ENCODE measurements at places on chromosomes 2 and 18. TPM values are rescaled to one million over a fixed set of nuclear protein-coding genes. Genes with fewer than 3 reads are reported as not detected.

DNA sequence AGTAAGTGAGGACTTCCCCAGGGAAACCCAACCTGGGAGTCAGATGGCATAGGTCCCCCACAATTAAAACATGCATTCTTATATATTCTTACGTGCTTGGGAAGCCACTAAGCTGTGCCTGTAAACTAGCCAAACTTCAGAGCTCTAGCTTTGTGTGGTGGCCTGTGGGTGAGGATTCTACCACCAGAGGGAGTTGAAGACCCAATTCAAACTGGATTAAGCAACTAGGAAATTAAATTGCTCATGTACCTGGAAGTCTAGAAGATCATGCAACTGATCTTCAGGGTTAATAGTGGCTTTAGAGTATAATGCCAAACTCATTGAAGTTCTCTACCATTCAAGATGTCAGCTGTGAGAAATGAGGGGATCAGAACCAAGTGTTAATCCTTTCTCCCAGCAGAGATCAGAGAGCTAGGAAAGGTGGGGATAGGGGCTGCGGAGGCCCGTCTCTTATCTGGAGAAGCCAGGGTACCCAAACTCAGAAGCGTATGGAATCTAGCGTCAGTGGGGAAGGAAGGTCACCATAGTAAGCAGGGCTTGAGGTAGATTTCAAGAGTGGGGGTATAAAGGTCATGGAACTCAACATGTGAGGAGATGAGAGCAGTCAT, 53.2 kb upstream of the CCDC85A start:
- no peaks in the 10 kb centered on the region for H3K4me1 ChIP-seq
- no peak for DNase-seq
- no peak overlapping the region for H3K27ac ChIP-seq
- no peaks in the 10 kb centered on the region for H3K36me3 ChIP-seq

GRCh38 chr18:32958746-32959145, 185.9 kb upstream of the KLHL14 start:
- no peak for DNase-seq
- H3K4me3 ChIP-seq, result no peak overlapping the region
- no peaks in the 10 kb centered on the region for H3K27me3 ChIP-seq
- H3K27ac ChIP-seq, result no peak overlapping the region

- no peaks in the 10 kb centered on the region for H3K36me3 ChIP-seq
- no peak for DNase-seq
- H3K27me3 ChIP-seq, result no peaks in the 10 kb centered on the region
- peaks cover 15% of the 10 kb centered on the region for H3K4me1 ChIP-seq
- no peak overlapping the region for H3K27ac ChIP-seq
- no peak overlapping the region for H3K4me3 ChIP-seq
Observed at GRCh38 chr2:11862049-11862448, 115.6 kb downstream of the LPIN1 start.

- H3K4me1 ChIP-seq, result peaks cover 58% of the 10 kb centered on the region
- H3K27ac ChIP-seq, result no peak overlapping the region
- H3K36me3 ChIP-seq, result no peaks in the 10 kb centered on the region
- no peak overlapping the region for H3K4me3 ChIP-seq
Observed at GRCh38 chr2:54438271-54438670, 17.9 kb upstream of the SPTBN1 start.

DNA sequence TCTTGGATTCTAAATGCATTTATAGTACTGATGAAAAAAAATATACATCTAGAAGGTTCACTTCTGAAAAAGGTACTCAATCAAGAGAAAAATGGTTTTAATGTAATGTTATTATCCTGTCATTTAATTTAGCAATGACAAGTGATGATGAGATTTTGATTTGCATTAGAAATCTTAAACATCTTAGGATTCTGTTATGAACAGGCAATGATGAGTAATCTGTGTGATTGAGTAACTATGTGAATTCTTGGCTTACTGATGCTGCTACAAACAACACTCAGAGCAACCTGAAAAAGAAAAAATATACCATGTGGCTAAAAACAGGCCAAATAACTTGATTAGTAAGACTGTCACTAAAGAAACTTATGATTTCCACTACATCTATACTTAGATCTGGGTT, 30.1 kb downstream of the RBKS start:
- no peak overlapping the region for H3K4me3 ChIP-seq
- no peaks in the 10 kb centered on the region for H3K36me3 ChIP-seq
- no peak overlapping the region for H3K27ac ChIP-seq
- no peaks in the 10 kb centered on the region for H3K4me1 ChIP-seq
- no peaks in the 10 kb centered on the region for H3K27me3 ChIP-seq
- DNase-seq, result no peak

DNA sequence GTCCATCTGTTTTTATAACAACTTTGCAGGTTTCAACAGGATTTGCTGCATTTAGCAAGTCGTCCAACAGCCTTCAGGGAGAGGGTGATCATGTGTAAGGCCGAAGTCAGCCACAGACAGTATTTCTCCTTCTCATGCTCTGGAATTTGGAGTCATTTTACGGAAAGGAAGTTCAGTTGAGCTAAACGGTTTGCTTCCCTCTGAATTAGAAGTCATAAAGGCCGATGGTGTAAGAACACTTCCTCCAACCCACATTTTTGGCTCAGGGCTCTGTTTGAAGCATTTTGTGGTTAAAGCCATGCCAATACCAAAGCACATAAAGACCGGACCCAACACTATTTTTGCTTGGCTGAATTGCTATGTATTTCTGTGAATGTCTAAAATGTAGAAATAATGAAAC, 129.5 kb downstream of the TMEM182 start:
- no peak overlapping the region for H3K4me3 ChIP-seq
- no peaks in the 10 kb centered on the region for H3K4me1 ChIP-seq
- H3K27ac ChIP-seq, result no peak overlapping the region
- no peaks in the 10 kb centered on the region for H3K27me3 ChIP-seq

DNA sequence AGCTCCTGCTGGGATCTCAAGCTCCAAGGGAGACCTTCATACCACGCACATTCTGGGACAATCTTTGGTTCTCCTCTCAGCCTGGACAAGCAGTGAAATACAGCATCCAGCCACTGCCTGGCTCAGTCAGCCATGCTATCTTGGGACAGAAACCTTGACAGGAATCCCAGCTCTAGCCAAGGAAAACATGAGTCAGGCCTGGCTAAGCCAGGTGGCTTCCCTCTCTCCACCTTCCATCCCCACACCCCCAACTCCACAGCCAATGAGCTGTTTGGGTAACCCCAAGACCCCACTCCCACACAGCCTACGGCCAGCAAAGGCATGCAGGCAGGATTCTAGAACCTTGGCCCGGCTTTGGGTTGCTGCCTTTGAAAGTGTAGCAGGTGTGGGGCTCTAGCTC, 64.9 kb downstream of the MCFD2 start:
- peaks cover 75% of the 10 kb centered on the region for H3K4me1 ChIP-seq
- no peak for DNase-seq
- H3K4me3 ChIP-seq, result no peak overlapping the region

GRCh38 chr2:45884126-45884525, 232.7 kb downstream of the PRKCE start:
- H3K4me1 ChIP-seq, result peaks cover 73% of the 10 kb centered on the region
- no peaks in the 10 kb centered on the region for H3K36me3 ChIP-seq
- no peaks in the 10 kb centered on the region for H3K27me3 ChIP-seq
- no peak for DNase-seq
- H3K27ac ChIP-seq, result peak overlapping the region; percentile 77
- H3K4me3 ChIP-seq, result no peak overlapping the region

- no peaks in the 10 kb centered on the region for H3K27me3 ChIP-seq
- no peak for DNase-seq
- H3K27ac ChIP-seq, result no peak overlapping the region
- H3K36me3 ChIP-seq, result no peaks in the 10 kb centered on the region
- no peak overlapping the region for H3K4me3 ChIP-seq
- no peaks in the 10 kb centered on the region for H3K4me1 ChIP-seq
Observed at GRCh38 chr2:72527424-72527823, 298.4 kb downstream of the EXOC6B start.

DNA sequence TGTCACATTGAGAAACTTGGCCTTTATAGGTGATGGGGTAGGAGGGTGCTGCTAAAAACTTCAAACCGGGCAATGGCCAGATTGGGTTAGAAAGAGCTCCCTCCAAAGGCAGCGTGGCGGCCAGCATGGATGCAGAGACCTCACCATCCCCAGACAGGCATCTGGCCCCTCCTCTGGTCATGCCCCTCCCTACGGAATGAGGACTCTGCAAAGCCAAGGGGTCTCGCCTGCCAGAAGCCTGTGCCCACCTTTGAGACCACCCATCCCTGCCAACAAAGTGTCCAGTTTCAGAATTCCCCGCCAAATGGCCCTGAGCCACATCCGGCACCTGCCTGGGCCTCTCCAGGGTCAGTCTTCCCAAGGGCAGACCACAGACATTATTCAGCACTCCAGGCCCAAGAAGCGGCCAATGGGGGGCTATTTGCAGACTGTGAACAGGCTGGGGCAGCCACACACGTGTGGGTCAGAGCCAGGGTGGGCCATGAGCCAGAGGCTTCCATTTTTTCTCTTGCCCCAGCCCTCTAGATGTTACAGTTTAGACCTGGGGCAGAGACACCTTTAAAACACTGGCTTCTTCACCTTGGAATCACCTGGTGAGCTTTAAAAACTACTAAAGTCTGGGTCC, 4.2 kb upstream of the ATP6V1B1 start:
- H3K4me3 ChIP-seq, result no peak overlapping the region
- DNase-seq, result peak; percentile 42
- no peaks in the 10 kb centered on the region for H3K36me3 ChIP-seq
- H3K27me3 ChIP-seq, result no peaks in the 10 kb centered on the region
- no peak overlapping the region for H3K27ac ChIP-seq
- H3K4me1 ChIP-seq, result no peaks in the 10 kb centered on the region

DNA sequence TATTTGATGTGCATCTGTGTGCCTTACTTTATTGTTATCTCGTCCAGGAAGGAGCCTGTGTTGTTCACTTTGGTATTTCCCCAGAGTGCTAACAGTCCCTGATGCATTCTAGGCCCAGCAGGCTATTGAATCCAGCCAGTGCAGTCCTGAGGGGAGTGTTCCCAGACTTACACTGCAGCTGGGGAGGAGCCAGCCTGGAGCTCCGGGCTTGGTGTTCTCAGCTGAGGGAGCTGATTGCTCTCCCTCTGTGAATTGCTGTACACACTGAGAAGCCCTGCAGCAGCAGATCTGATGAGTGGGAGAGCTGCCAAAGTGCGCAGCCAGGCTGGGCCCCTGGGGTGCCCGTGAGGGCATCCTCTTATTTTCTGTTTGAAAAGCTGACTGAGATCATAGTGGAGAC, 159.2 kb downstream of the GALNT3 start:
- H3K27ac ChIP-seq, result peak overlapping the region; percentile 37

GRCh38 chr2:133777574-133777960, 209.3 kb upstream of the NCKAP5 start:
- no peaks in the 10 kb centered on the region for H3K36me3 ChIP-seq
- DNase-seq, result no peak
- H3K4me1 ChIP-seq, result no peaks in the 10 kb centered on the region
- H3K4me3 ChIP-seq, result no peak overlapping the region
- H3K27me3 ChIP-seq, result no peaks in the 10 kb centered on the region
- H3K27ac ChIP-seq, result no peak overlapping the region

GRCh38 chr2:141392517-141393213, 738.2 kb downstream of the LRP1B start:
- H3K4me3 ChIP-seq, result no peak overlapping the region
- H3K36me3 ChIP-seq, result no peaks in the 10 kb centered on the region
- no peak overlapping the region for H3K27ac ChIP-seq
- H3K27me3 ChIP-seq, result no peaks in the 10 kb centered on the region

DNA sequence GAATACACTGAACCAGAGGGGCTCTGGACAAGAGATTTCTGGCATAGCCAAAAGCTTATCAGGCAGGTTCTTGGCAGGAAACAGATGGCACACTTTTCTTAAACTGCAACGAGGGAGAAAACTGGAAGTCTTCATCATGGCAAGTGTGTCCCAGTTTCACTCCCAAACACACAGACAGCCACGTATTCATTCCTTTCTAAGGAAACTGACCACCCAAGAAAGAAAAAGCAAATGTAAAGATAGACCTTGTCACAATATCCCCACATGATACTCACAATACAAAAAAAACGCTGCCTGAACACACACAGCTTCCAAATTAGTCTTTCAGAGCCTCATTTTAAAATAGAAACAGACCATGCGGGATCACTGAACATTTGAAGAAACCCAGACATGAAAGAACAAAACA, 40.6 kb upstream of the RTTN start:
- no peak overlapping the region for H3K27ac ChIP-seq
- no peaks in the 10 kb centered on the region for H3K4me1 ChIP-seq
- no peak for DNase-seq
- H3K4me3 ChIP-seq, result no peak overlapping the region
- no peaks in the 10 kb centered on the region for H3K27me3 ChIP-seq

GRCh38 chr18:55355223-55355622, 232.8 kb downstream of the TCF4 start:
- no peaks in the 10 kb centered on the region for H3K27me3 ChIP-seq
- H3K27ac ChIP-seq, result no peak overlapping the region
- H3K4me1 ChIP-seq, result no peaks in the 10 kb centered on the region
- DNase-seq, result no peak
- H3K4me3 ChIP-seq, result no peak overlapping the region
- no peaks in the 10 kb centered on the region for H3K36me3 ChIP-seq

- peak within 1 kb of the TSS; percentile 55 for H3K4me3 ChIP-seq
- H3K36me3 ChIP-seq, result no peaks in the 10 kb centered on the region
- H3K4me1 ChIP-seq, result no peaks in the 10 kb centered on the region
- peak; percentile 64 for DNase-seq
- H3K27me3 ChIP-seq, result no peaks in the 10 kb centered on the region
Observed at GRCh38 chr2:191150600-191151330, at the start of gene STAT4. Gene STAT4, minus strand, starts transcription at chr2:191150994. Its CDS starts 2,791 bp downstream, at chr2:191148203.

GRCh38 chr2:231634951-231635875, 42.5 kb downstream of the TEX44 start:
- no peaks in the 10 kb centered on the region for H3K4me1 ChIP-seq
- no peak for DNase-seq
- H3K36me3 ChIP-seq, result no peaks in the 10 kb centered on the region
- H3K27me3 ChIP-seq, result no peaks in the 10 kb centered on the region

- DNase-seq, result no peak
- H3K4me3 ChIP-seq, result no peak overlapping the region
- no peaks in the 10 kb centered on the region for H3K4me1 ChIP-seq
- no peaks in the 10 kb centered on the region for H3K27me3 ChIP-seq
Observed at GRCh38 chr2:75076088-75076487, 117.6 kb downstream of the POLE4 start.

The C1GALT1C1L gene
- 0.98 TPM for total RNA-seq

The COBLL1 gene
- 14.9 TPM for total RNA-seq

The CYRIA gene
- 2.8 TPM for total RNA-seq

The ALPI gene
- total RNA-seq, result not detected

The PRKAG3 gene
- total RNA-seq, result not detected

The BCL2 gene
- 6.5 TPM for total RNA-seq

The RAB3GAP1 gene
- total RNA-seq, result 33.0 TPM

The DTNA gene
- total RNA-seq, result 114 TPM

The RUFY4 gene
- not detected for total RNA-seq

All from right atrium auricular region (tissue), 2 donors.